ENCODE measurements at places on chromosomes 4 and X. TPM values are rescaled to one million over a fixed set of nuclear protein-coding genes. Genes with fewer than 3 reads are reported as not detected.

- DNase-seq, result no peak
Observed at GRCh38 chr4:98833384-98833783, 95.5 kb downstream of the EIF4E start.

DNA sequence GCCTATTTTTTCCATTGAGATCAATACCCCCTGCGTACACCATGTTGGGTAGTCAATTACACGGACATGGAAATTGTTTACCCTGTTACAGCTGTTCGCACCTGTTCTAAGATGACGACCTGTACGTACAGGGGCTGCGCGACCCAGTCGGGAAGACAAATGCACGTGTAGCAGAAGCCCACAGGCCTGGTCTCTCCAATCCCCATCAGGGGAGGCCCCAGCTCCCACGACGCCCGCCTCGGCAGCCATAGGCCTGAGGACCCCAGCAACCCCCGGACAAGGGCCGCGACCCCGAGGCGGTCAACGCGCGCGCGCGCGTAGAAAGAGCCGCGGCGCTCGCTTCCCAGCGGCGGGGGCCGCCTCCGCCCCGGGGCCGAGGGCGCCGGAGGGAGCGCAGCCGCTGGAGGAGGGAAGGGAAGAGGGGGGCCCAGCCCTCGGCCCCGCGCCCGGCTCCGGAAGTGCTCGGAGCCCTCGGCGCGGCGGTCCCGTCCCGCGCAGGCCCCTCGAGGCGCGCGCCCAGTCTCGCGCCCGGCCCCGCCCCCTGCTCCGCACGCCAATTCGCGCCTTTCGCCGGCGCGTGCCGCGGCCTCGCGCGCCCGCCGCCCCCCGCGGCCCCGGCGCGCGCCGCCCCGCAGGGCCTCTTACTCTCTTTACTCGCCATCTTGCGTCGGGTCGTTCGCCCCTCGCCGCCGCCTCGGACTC lies 618 bp downstream of the RBBP7 start:
- no peak for DNase-seq

The GAGE13 gene
- not detected for polyA plus RNA-seq

- DNase-seq, result no peak
Observed at GRCh38 chr4:120616-121015, 3.7 kb upstream of the ZNF718 start.

DNA sequence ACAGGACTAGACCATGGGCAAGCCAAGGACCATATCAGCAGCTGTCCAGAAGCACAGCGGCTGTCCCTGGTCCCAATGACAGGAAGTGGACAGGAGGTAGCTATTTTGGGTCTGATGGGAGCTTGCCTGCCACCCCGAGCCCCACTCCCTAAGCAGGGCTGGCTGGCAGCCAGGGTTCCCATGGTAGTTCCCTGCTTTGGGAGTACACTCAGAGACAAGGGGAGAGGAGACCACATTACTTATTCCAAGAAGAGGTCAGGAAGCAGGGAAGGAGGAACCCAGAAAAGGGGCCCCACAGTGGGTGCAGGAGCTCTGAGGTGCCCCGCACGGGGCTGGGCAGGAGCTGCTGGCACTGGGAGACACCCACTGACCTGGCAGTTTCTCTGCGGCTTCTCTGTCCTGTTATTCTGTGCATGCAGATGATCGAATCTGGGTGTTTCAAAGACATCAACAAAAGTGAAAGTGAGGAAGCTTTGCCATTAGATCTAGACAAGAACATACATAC lies 36.3 kb downstream of the HTT-AS start:
- peak; percentile 39 for DNase-seq

DNA sequence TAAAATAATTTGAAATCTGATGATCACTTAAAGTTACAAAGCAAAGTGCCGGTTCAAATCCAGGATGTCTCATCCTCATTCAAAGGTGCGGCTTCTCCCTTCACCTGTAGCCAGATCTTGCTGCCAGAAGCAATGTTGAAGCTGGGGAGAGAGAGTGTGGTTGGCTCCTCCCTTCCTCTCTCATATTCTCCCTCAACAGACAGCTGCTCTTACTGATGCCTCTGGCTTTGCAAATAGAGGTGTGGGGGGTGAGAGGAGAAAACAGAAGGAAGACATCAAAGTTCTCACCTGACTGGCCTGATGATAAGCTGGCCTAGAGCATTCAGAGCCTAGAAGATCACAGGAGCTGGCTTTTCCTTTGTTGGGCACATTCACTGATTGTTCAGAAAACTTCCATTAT lies 28.3 kb upstream of the BTC start:
- no peak for DNase-seq

DNA sequence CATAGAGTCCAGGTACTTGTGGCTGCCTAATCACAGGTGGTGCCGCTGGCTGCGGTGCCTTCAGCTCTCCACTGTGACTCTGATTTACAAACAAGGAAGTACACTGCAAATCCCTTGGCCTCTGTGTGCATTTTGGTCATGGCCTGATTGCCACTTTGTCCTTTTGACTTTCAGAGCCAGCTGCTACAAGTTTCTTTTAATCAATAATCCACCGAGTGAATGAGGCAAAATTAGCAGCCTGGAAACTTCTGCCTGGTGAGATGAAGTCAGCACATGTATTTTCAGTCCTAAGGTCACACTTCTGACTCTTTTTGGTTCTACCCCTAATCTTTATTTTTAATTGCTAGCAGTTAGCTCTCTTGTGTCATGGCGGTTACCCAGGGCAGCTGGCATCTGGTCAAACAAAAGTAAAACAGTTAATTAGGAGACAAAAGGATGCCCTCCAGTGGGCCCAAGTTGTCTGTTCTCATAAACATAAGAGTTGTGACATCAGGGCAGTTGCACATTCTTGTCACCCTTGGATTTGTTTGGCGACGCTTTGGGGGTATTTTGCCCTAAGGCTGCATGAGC lies 62.3 kb upstream of the LNX1 start:
- DNase-seq, result no peak

DNA sequence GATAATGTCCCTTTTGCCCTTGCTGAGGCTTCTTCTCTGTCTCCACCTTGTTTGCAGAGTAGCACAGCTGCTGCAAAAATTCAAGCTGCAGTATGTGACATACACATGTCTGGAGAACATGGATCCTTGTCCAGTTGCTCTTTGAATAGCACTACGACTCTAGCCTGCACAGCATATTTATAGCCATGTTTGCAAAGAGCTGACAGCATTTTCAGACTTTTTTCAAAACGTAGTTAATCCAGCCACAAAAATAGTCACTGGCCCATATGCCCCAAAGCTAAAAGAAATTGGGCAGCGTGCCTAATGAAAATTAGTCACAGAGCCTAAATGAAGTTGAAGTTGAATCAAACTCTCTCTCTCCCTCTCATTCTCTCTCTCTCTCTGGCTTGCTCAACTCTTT lies 17.5 kb downstream of the SLC16A2 start:
- no peak for DNase-seq

The HTR2C gene
- not detected for polyA plus RNA-seq

- no peak for DNase-seq
Observed at GRCh38 chrX:9903146-9903545, 64.0 kb upstream of the CLDN34 start.

The PCSK1N gene
- not detected for polyA plus RNA-seq

GRCh38 chrX:7168371-7168770 lies 20.4 kb upstream of the PUDP start:
- no peak for DNase-seq

DNA sequence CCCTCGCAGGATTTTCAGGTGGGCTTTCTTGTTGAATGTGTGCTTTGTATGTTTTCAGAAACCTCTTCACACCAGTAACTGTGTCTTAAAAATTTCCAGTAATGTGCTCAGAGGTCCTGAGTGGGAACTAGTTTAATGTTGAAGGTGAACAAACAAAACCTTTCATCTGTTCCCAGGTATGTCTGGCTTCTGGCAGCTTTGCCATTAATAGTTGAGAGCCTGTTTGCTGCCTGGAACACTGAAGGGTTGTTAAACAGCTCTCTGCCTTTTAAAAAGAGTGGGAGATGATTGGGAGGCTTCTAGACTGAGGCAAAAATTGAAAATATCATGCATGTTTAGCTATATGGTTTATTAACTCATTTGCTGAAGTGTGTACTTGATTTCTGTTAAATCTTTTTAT lies 161.2 kb upstream of the AGTR2 start:
- no peak for DNase-seq

DNA sequence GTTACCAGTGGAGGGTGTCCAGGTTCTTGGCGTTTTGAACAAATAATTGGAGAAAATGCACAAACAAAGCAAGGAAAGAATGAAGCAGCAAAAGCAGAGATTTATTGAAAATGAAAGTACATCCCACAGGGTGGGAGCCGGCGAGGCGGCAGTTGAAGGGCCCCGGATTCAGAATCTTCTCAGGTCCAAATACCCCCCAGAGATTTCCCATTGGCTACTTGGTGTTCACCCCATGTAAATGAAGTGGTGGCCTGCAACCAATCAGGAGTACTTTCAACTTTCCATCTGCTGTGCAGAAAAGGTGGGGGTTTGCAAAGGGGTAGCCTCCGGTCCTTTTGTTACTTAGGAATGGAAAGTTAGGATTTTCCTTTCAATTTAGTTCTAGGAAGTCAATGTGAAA lies 1447.0 kb downstream of the C4orf33 start:
- no peak for DNase-seq

DNA sequence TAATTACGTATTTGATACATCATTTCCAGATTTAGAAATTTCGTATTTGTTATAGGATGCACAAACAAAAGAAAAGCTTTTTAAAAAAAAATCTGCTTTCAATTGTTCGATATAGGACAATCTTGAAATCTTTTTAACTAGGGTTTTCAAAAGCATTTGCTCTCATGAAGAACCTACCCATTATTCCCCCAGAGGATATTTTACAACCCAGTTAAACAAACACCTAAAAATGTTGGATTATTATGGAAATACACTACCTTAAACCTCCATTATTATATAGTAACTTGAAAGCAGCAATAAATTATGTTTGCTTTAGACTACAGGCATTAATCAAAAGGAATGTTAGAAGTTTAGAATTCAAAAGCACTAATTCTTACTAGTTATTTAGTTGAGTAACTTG lies 110.5 kb downstream of the PTPN13 start:
- DNase-seq, result no peak

DNA sequence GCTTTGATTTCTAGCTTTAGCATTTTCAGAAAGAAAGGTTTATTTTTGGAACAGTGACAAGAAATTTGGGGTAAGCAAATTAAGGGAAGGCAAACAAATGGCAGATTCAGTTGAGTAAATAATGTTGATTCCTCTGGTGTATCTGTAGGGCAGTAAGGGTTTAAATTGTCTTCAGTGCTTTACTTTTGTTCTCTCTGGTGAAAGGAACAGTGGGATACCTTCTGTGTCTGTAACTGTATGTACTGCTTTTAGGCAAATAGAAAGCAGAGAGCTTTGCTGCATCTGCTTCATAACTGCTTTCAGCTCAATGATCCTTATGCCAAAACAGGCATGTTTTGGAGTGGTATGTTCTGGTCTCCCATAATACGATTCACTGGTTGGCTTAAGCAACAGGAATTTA lies 932.1 kb upstream of the SLIT2 start:
- DNase-seq, result no peak

- peak; percentile 17 for DNase-seq
Observed at GRCh38 chr4:6658597-6659075, 18.2 kb downstream of the MRFAP1 start.

DNA sequence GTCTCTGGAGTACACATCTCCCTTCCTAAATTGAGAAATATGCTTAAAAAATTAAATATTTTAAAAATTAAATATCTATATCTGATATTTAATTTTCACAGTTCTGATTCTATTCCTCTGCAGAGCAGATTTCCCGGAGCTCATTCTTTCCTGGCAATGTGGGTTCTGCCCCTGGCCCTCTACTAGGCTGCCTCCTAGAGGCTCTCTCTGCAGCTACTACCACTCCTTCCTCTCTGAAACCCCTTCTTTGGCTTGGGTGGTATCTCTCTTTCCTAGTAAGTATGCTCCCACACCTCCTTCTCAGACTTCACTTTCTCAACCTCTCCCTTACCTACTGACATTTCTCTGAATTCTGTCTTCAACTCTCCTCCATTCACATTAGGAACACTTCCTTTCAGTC lies 45.3 kb downstream of the RPGR start:
- DNase-seq, result no peak

DNA sequence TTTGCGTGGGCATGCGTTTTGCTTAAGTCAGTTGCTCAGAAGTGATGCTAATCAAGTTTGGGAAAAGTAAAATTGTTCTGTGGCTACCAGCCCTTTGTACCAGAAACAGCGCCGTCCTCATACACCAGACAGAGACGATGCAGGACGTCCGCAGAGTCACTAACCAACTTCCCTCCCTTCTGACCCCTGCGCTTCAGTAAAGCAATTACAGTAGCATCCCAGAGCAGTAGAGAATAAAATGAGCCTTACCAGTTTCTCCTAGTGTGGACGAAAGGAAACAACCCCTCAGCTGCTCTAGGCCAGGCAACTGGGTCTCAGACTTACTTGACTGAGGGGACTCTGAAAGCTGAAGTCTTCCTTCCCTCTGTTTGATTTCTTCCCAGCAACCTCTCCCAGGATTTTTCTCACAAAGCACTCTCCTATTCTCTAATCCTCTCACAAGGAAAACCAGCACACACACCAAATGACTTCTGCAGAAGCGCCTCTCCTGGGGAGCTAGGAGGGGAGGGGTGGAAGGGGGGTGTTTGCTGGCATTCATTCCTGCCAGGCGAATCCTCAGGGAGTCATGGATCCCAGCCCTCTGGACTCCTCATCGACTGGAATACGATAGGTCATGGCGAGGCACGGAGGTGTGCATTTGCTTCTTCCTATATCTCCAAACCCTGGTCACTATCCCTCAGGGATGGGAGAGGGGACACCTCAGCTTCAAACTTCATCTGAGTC lies 56.0 kb upstream of the MID1 start:
- DNase-seq, result no peak

- peak; percentile 10 for DNase-seq
Observed at GRCh38 chr4:77795326-77795725, 23.8 kb downstream of the CNOT6L start.

DNA sequence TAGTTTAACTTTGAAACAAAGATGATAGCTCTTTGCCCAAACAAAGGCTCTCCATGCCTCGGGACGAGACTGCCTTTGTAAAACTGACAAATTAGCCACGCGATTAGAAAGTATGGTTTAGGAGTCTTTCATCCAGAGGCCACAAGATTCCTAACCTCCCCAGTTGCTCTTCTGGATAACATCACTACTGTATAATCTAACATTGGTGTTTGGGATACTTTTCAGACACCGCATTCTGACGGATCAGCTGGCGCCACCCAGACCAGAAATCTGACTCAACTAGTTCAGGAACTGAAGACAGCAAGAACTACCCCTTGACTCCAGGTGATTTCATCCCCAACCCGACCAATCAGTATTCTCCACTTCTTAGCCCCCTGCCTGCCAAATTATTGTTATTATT lies 98.1 kb upstream of the TEX13D start:
- no peak for DNase-seq

The CHRDL1 gene
- polyA plus RNA-seq, result not detected

- DNase-seq, result peak; percentile 34
Observed at GRCh38 chr4:53196882-53197771, 168.7 kb downstream of the SCFD2 start.

- no peak for DNase-seq
Observed at GRCh38 chr4:54596201-54596600, 61.6 kb upstream of the KIT start.
